ENCODE measurements at places on chromosomes 1 and 21.

DNA sequence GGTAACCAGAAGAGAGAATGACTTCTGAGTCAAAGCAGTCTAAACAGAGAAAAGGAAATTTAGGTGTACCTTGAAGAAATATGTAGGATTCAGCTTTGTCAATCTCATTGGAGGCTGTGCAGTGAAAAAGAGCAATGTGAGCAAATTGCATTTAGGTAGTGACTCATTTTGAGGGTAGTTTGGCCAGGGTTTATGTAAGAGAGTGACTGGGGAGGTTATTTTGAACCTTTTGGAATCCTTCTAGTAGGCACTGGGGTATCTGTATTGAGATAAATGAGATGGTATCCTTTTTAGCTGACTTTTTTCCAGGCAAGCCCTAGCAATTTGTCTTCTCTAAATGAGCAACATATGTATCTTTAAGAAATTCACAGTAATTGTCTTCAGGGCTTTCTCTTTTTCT is 95.9 kb downstream of the DISP1 start:
- DNase-seq: no peak

DNA sequence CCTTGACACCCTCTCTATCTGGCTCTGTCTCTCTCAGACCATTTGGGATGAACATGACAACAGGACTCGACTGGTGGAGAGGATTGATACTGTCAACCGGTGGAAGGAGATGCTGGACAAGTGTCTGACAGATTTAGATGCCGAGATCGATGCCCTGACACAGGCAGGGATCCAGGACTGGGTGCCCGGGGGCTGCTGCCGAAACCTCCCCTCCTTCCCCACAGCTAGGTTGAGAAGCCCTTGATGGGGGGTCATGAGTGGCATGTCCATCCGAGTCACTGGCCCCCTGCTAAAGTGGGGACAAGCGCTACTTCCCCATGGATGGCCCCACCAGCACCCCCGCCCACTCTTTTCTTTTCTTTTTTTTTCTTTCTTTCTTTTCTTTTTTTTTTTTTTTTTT is 1.2 kb downstream of the TEKT2 start:
- DNase-seq: no peak

DNA sequence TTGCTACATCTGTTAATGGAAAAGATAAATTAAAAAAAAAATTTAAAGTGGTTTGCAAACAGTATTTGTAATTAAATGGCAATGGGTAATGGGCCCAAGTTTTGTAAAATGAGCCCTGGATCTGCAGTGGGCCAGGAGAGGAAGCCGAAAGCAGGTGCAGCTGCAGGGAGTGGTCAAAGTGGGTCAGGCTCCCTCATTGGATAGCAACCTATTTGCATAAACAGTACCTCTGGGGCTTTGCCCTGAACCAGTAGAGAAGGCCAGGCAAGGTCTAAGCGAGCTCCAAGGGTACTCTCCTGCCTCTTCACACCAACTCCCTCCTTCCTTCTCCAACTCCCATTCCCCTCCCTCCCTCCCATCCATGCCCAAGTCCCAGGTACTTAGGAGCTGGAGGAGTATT is 138.9 kb downstream of the HMGB4 start:
- no peak for DNase-seq

DNA sequence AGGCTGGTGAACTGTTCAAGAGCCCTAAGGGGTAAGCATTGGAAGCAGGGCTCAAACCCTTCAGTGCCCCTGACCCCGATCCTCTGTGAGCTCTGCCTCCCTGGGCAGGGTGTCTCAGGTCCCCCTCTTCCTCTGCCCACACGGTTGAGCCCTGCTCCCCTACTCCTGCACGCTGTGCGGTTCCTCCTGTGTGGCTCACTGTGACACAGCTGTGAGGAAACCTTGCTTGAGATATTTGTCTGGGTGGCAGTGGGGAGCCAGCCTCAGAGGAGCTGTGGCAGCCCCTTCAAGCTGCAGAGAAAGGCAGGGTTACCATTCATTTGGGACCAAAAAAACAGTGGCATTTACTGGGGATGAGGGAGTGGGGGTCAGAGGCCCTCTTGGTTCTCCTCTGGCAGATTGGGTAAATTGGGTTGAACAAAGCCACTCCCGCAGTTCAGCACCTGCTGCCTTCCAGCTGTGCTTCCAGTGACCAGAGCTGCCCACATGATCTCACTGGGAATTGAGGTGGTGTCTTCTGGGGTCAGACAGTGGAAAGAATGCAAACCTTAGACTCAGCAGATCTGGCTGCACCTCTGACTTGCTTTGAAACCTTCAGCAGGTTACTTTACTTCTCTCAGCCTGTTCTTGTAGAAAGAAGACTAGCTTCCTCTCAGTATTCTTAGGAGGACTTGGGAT is 60.6 kb upstream of the CD1D start:
- no peak for DNase-seq

DNA sequence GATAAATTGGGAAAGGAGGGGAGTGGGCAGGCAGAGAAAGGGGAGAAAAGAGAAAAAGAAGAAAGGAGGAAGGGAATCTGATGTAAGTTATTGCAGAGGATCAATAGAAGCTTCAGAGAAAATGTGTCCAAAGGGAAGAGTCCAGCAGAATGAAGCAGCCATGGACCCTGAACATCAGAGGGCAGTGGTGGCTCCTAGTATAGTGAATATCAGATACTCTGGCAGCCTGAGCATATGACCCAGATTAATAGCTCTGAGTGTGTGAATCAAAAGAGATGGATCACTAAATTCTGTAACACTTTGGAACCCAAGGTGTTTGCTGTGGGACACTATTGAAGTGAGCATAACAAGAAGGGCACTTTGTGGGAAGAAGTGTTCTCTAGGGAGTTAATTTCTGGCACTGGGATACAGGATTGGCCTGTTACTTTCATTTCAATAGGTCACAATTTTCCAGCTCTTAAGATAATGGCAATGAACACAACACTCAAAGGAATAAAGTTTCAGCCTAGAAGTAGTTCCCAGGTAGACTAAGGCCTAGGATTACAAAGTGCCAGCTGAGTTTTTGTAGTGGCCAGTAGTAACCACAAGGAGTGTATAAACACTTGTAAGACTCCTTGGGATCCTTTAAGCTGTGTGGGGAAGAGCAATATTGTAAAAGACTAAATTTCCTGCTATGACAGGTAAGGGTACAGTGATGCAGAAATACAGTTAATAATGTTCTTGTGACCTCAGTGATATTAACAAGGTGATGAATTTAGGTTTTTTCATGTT is 164.5 kb upstream of the BEND5 start:
- DNase-seq: no peak
